ENCODE measurements at places on chromosomes 1 and 21.

- DNase-seq, result no peak
Observed at GRCh38 chr1:5729636-5730145, 262.5 kb downstream of the NPHP4 start.

GRCh38 chr1:154626456-154627256 lies 18.7 kb upstream of the ADAR start:
- no peak for DNase-seq

GRCh38 chr1:223704921-223705878 lies 7.1 kb upstream of the CAPN2 start:
- DNase-seq, result no peak

GRCh38 chr21:31257265-31257664 lies 86.8 kb downstream of the TIAM1 start:
- DNase-seq, result no peak

- DNase-seq, result no peak
Observed at GRCh38 chr1:19049128-19049768, 92.8 kb upstream of the IFFO2 start.

Measured in Panc1 (cell line).